Stimulated activated CD8-positive, alpha-beta memory T cell treated with anti-CD3 and anti-CD28 coated beads, Interleukin-4, amount 100 ng/mL, for 1 hour (primary cell): ENCODE measurements at places on chromosomes 6 and 20.

- no peak for DNase-seq
Measured at GRCh38 chr20:63626424-63627128, at the start of gene GMEB2. Gene GMEB2 (minus strand): TSS chr20:63627101. CDS start chr20:63619397, 7,704 bp downstream.

DNA sequence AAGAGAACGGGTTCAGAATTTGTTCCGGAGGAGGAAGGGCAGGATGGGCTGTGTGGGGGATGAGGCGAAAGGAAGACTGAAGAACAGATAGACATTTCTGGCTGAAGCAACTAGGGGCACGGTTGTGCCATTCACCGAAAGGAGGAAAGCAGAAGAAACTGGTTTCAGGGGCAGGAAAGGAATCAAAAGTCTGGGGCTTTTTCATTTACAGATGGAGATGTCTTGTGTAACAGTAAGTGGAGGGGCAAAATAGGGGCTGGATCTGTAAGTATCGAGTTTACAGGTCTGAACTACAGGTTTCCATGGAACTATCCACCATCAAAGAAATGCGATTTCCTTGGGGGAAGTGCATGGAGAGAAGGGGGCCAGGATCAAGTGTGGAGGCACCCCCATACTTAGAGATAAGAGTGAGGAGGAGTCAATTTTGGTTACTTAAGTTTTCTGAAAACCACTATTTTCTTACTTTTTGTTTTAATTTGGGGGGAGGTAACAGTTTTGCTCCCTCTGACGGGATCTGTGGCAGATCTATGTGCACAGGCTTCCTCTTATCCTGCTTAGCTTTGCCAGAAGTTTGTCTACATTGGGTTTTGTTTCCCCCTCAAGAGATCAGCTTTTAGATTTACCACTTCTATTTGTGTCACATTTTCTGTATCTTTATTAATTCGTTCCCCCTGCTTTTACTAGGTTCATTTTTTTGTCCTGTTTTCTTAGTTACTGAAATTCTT is 120.1 kb downstream of the SLC23A2 start:
- no peak for DNase-seq

GRCh38 chr6:46735720-46736031 is 501 bp upstream of the PLA2G7 start:
- DNase-seq, result no peak

DNA sequence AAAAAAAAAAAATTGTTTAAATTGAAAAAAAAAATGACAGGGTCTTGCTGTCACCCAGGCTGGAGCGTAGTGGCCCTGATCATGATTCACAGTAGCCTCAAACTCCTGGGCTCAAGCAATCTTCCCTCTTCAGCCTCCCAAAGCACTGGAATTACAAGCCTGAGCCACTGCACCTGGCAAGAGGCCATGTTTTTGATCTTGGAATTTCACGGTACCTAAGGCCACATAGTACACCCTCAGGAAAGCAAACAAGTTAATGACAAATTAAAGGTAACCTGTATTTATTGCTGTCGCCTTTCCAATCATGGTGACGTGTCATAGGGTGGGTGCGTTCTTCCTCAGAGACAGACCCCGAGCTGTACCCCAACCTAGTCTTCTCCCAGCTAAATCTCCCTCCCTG is 79.2 kb downstream of the LINC00237 start:
- DNase-seq, result no peak

DNA sequence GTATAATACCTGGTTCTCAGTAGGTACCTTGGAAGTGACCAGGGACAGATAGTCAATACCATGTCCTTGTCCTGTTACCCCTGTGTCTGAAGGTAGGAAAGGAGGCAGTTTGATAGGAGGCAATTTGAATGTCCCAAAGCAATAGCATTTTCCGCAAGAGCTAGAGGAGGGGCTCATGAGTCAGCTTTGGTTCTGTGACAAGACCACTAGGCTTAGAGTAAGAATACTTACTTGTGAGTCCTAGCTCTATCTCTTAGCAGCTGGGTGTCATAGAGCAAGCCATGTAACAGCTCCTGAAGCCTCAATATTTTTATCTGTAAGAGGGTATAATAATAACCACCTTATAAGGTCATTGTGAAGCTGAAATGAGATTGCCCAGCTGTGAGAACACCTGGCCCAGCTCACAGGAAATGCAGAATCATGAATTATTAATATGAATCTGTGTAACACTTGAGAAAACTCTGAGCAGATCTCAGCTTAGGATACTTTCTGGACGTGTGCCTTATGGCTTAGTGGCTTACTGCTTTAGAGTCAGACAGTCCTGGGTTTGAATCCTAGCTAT is 58.6 kb downstream of the DAAM2 start:
- no peak for DNase-seq

- no peak for DNase-seq
Measured at GRCh38 chr6:29494131-29494530, 6.4 kb upstream of the MAS1L start.

DNA sequence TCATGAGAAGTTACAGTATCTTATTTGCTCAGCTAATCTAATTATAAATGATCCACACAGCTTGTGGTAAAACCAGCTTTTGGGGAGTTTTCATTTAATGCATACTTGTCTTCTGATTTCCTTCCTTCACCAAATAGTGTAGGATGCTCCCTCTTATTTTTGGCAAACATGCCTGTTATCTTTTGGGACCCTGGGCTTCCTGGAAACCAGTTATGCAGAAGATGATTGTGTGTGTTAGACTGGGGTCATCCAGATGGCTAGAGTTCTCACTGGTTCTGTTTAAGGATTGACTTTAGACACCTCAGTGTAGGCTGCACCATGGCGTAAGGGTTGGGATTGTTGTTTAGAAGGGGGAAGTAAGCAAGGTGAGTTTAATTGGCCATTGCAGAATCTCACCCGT is 61.3 kb downstream of the PTPN1 start:
- DNase-seq, result no peak

GRCh38 chr6:104325341-104326172 is 534.2 kb downstream of the HACE1 start:
- no peak for DNase-seq

DNA sequence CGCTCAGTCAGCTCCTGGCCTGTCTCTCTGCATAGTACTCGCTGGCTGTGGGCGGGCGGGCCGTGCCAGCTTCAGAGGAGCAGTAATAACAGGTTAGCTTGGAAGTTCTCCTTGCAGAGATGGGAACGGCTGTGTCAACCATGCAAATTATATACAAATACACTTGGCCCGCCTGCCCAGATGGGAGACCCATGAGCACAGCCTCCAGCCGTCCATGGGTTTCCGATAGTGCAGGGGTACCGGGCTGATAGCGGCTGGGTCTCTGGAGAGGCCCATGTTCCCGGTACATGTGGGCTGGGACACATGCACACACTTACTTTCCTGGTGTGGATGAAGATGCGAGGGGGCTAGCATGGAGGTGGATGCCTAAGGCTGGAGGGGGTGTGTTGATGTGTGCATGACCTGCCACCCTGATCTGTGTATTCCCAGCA is 12.8 kb upstream of the ZNF831 start:
- DNase-seq, result no peak

GRCh38 chr6:18763086-18763485 is 375.9 kb downstream of the RNF144B start:
- DNase-seq, result no peak

GRCh38 chr20:24437196-24438082 is 32.0 kb upstream of the SYNDIG1 start:
- DNase-seq, result no peak

DNA sequence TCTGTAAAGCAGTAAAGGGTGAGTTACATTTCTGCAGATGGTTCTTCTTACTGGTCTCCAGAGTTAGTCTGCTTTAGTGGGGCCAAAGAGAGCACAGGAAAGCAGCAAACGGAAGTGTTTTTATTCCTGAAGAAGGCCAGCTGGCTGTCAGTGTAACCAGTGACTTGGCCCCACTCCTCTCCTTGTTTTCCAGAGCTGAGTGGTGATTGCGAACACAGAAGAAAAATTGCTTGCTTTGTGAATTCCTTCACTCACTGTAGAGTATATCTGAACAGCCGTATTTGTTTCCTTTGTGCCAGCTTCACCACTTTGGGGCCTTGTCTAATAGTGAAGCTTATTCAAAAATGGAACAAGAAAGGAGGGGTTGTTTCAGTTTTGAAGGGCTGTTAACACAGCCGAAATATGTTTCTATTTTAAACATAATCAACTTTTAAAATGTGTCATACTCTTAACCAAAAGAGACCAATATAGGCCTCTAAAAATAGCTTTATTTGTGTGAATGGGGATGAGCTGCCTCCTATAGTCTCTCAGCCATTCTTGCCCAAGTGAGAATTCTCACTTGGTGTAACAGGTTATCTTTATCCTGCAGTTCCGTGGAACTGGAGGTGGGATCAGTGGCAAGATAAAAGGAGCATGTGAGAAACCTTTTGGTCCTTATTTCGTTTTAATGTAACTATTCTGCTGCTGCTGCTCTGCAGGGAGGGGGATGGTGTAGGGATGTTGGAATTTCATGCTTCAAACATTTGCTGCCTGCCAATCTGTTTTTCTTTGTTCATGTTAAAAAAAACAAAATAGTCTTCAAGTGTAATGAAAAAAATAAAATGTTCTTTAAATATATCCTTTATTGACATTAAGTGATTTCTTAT is 37.8 kb downstream of the ZC2HC1B start:
- DNase-seq, result no peak

DNA sequence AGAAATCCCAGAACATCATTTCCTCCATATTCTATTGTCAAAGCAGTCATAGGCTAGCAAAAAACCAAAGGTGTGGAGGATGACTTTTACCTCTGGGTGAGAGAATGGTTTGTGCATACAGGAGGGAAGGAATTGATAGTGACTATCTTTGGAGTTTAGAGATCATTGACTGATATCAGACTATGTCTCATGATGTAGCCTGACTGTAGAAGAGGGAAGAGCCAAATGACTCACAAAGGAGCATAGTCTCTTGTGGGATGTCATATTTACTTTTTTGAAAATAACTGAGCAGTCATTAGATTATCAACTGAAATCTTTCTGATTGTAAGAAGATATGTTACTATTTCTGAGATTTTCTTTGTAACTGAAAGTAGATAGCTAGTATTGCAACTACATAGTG is 158.5 kb downstream of the FLRT3 start:
- no peak for DNase-seq

DNA sequence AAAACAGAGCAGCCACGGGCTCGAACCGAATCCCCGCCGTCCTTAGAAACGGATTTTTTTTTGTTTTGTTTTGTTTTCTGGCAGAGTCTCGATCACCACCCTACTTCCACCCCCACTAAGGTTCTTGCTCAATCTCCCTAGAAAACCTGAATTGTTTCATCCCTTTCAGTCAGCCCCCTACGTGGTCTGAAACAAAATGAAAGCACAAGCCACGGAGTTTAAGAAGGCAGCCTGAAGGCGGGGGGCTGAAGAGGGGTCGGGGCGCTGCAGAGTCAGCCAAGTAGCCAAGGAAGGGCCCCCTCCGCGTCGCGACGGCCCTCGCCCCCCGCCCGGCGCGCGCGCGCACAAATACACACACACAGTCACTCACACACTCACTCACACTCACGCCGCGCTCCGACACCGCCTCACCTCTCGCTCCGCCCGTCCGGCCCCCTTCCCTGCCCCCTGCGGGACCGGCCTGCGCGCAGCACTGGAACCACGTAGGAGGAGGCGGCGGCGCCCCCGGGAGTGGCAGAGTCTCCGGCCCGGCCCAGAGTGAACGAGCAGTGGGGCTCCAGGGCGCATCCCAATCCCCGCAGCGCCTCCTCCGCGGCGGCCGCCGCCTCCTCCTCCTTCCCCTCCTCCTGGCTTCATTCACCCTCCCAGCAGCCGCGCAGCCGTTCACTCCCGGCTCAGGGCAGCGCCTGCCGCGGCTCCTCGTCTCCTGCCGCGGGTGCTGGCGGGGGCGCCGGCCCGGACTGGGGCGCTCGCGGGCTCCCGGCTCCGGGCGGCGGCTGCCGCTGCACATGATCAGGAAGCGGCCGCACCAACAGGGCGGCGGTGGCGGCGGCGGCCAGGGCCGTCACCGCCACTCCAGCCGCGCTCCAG is 1.4 kb downstream of the ATXN1 start:
- DNase-seq, result peak; percentile 50

DNA sequence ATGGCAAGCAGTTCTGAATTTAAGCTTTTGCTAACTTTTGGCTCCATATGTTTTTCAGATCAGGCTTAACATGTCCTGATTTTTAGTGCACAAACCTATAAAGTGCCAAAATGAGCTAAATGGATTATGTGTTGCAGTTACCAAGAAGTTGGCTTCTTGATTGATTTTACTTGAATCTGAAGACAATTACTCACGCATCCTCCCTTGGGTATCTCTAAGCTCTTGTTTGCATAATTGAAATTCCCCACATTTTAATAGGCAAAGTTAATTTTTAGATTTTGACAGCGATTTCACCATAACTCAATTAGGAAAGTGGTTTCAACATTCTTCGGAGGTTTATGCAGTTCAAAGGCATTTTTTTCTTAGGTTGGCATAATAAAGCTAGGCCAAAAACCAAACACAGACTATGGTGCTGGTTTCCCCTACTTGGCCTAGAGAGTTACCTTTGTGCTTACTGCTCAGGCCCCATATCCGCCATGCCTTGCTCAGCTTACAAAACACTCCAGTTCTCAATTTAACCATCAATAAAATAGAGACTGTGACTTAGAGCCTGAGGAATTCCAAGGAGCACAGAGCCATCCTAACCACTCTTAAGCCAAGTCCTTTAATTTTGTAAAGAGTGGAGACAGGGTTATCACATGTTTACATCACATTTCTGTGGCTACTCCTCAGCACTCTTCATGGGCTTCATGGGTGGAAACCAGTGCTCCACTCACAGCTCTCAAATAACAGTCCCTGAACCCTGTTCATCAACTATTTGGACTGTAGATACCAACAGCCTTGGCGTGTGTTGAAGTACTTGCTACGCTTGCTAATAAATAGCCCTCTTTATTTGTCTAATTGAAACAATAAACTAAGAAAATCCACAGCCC is 32.1 kb downstream of the LAMA4 start:
- DNase-seq, result no peak

- no peak for DNase-seq
Measured at GRCh38 chr6:88538130-88538706, 372.1 kb upstream of the CNR1 start.

DNA sequence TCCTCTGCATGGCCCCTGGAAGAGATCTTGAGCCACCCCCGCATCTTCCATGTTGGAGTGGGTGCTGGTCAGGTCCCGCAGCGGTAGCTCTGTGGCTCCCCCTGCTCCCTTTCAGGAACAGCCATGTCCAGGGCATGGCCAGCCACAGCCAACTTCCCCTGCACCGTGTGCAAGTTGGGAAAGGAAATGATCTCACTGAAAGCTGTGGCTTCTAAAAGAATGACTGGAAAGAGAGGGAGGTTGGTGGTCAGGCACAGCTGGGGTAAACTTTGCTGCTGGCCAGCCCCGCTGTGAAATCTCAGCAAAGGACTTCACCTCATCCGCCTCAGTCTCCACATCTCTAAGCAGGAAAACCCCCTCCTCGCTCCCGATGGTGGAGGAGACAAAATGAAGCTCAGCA is 153.6 kb upstream of the CST7 start:
- DNase-seq, result no peak

- DNase-seq, result no peak
Measured at GRCh38 chr6:169186496-169187169, 67.0 kb downstream of the THBS2 start.
